Stimulated activated CD4-positive, alpha-beta T cell treated with anti-CD3 and anti-CD28 coated beads, Interleukin-1b, Interleukin-23, amount 100 ng/mL, for 1 hour (primary cell): ENCODE measurements at places on chromosomes 12 and 14.

GRCh38 chr12:64819816-64820402, 4.5 kb upstream of the TBC1D30 start:
- DNase-seq: no peak

DNA sequence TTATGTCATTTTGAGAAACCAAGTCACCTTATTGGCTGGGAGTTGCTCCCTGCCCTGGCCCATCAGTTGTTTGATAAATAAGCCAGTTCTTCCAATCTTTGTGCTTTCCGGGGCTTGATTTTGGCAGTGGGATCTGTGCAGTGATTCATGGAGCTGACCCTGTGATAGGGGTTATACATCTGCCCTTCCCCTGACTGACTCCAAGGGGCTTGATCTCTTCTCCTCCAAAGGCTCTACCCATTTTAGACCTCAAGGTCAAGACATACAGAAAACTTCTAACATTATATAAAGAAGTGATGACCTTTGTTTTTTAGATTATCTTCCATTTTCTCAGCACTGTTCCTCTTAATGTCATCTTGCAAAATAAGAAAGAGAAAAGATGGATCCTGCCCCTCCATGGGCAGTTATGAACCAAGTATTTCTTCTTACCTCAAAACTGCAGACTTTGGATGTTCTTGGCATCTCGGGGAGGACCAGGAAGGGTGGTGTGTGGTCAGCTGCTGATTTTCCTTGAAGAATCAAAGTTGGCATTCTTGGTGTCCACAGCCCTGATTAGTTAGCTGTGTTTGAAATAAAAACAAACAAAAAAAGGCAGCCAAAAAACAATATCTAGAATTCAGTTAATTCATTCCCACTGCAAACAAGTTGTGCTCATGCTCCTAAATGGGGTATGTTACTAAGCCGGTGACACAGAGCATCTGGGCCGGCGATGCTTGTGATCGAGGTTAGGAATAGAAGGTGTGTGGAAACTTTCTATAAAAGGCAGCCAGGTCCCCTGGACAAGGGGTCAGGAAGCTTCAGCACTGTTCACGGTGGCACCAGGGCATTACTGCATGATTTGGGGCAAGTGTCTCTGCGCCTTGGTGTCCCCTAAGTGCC, 120.2 kb downstream of the SAMD4A start:
- no peak for DNase-seq

GRCh38 chr12:51942056-51942455, 9.4 kb upstream of the ACVR1B start:
- DNase-seq: no peak

- DNase-seq: no peak
Observed at GRCh38 chr12:9273276-9273675, 65.1 kb upstream of the PZP start.

GRCh38 chr12:96427269-96427729, 27.1 kb upstream of the CDK17 start:
- no peak for DNase-seq

GRCh38 chr14:88870777-88871176, 46.3 kb downstream of the TTC8 start:
- no peak for DNase-seq

DNA sequence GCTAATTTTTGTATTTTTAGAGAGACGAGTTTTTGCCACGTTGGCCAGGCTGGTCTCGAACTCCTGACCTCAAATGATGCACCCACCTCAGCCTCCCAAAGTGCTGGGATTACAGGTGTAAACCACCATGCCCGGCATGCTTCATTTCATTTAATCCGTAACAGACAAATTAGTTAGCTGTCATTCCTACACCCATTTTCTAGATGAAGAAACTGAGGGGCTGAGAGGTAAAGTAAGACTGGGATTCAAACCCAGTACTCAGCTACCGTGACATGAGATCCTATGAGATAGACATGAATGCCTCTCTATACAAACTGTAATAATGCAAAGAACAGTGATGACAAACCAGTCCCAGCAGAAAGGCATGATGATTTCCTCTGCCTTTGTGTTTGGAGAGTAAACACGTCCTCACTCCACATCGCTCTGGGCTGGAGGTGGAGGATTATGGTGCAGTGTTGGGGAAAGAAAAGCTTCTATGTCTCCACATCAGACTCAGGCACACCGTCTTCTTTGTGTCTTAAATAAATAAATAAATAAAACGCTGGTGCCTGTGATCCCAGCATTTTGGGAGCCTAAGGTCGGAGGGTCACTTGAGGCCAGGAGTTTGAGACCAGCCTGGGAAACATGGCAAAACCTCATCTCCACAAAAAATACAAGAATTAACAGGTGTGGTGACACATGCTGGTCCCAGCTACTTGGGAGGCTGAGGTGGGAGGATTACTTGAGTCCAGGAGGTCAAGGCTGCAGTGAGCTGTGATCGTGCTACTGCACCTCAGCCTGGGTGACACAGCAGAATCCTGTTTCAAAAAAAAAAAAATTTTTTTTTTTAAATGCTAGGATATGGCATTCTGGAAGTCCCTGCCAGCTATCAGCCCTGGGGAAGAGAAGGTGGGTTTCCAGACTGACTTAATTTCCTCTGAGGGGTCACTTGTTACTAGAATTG, 10.5 kb downstream of the VSX2 start:
- DNase-seq: no peak

- DNase-seq: no peak
Observed at GRCh38 chr14:21112255-21112654, 11.4 kb downstream of the TMEM253 start.

DNA sequence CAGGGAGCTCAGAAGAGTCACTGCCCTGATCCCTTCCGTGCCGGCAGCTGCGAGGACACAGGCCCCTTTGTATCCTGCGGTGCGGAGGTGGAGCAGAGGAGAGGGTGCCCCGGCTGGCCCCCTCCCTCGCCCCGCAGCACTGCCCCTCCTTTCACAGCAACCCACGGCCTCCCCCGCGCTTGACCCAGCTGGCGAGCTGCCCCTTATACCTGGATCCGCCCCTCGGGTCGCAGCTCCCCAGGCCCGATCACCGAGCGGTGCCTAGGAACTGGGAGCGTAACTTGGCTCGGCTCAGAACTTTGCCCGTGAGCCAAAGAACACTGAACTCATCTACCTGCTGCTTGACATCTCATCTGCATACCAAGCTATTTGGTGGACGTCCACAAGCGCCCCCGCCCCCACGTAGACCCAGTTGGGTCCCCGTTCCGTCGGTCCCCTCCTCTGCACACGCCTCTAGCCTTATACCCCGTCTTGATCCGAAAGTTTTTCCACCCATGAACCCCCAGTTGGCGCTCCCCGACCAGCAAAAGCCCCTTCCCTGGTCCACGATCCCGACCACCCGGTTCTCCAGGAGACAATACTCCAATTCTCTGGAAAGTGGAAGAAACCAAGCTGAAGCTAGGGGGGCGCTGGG, 697 bp upstream of the DNAJC14 start:
- no peak for DNase-seq

DNA sequence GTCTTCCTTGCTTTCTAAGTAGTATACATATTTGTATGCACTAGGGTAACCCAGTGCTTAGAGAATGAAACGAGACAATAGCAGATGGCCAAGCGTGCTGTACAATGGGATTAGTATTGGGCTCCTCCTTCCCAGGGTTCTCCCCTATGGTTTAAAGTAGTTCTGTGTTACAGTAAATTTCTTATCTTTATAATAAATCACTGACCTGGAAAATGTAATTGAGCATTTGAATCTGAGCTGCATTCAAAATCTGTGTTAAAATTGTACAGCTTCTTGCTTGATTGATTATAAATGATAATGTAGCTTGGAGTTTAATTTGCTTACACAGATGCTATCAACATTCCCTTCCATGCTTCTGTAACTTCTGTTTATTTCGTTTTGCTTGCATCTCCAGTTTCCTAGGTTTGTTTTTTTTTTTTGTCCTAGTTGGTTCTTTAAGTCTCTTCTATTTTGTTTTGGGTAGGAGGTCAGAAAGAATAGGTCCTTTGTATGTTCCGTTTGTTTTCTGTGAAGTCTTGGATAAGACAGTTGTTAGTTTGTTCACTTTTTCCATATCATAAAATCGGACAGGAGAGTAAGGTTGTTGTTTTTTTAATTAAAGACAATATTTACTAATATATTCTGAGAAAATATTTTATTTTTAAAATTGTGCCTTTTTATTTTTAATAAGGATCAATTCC, 171.2 kb downstream of the ERC1 start:
- DNase-seq: no peak

- DNase-seq: no peak
Observed at GRCh38 chr14:81449114-81449513, 49.0 kb upstream of the STON2 start.

DNA sequence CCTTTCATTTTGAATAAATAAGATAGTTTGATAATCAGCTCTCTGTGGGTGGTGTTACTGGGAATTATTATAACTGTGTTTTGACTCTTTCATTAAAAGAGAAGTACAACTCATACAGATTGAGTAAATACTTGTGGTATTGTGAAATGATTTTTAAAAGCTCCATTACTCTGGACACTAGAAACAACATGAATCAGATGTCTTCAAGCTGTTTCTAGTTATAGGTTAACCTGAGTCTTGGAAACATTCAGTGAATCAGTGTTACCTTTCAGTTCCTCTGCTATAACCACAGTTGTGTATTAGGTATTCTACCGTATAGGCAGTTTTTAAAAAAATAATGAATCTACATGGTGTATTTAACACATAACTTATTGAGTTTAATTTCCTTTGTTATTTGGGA, 128.4 kb upstream of the SSTR1 start:
- no peak for DNase-seq

- DNase-seq: no peak
Observed at GRCh38 chr14:94345344-94346064, 22.4 kb upstream of the SERPINA6 start.

GRCh38 chr12:90020881-90021280, 312.2 kb upstream of the ATP2B1 start:
- DNase-seq: no peak

DNA sequence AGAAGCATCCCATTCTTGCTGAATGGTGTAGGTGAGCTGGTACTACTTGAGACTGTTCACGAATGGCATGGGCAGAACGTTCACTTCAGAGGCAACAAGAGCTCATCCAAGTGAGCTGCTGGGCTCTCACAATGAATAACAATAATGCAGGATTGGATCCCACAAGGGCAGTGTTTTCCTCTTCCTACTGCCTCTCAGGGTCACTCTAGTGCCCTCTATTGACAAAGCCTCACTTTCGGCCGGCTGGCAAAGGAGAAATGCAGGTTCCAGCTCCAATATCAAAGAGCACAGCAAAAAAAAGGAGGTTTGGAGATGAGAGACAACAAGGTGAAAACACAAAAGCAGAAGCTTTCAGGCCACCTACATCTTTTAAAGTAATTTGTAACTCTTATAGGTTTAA, 74.6 kb upstream of the MYF6 start:
- DNase-seq: no peak

DNA sequence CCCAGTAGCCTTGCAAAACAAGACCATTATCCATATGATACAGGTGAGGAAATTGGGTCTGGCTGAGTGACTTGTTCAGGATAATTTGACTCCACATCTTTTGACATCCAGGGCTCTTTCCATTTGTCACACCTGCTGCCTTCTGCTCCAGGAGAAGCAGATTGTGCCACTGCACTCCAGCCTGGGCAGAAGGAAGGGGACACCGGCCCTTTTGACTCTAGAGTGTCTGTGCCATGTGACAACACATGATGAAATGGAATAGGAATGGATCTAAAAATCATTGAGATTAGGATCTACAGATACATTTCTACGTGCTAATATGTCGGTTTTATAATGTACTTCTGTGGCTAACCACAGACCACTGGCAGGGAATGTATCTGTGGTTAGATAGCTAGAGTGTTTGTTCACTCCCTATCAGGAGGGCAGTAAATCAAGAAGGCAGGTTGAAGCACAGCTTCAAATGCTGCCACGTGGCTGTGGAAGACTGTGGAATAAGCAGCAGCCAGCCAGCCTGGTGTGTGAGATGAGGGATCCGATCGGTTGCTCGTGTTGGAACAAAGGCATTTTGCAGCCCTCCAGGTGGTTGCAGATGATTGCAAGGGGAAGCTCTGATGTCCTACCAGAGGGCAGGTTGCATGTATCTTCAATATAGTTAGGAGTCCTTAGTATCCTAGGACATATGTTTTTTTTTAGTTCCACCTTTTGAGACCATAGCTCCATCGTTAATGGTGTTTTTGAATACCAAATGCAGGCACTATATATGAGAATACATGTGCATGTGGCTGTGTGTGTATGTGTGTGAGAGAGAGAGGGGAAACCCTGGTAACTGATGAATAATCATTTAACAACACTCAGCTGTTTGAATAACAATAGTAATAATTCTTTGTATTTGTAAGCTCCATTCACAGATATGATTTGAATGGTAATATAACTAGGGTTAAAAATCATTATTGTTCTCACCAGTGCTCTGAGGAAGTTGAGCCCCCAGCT, 28.6 kb downstream of the EML1 start:
- no peak for DNase-seq

GRCh38 chr12:73301530-73301929, 1029.4 kb downstream of the TRHDE start:
- no peak for DNase-seq

DNA sequence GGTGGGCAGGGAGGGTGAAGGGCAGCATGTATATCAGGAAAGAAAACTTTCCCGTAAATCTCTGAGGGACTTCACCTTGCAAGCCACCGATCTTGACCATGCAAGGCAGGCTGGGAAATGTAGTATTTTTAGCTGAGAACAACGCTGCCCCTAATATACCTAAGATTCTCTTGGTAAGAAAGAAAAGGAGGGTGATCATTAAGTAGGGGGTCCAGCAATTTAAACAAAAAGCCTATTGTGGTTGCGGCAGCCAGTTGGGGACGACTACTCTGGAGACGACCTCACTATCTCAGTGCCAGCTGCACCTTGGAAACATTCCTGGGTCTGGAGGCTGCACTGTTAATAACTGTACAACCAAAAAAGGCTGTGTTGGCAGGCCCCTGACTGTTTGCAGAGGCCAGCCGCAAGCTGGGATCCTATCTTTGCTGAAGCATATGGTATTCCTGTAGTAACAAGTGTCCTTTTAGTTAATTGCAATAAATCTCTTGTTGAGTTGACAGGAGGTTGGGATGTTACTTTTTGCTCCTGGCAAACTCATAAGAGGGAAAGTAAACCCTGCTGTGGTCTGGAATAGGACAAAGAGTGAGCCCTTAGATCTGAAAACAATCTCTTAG, 6.4 kb downstream of the APOLD1 start:
- no peak for DNase-seq

DNA sequence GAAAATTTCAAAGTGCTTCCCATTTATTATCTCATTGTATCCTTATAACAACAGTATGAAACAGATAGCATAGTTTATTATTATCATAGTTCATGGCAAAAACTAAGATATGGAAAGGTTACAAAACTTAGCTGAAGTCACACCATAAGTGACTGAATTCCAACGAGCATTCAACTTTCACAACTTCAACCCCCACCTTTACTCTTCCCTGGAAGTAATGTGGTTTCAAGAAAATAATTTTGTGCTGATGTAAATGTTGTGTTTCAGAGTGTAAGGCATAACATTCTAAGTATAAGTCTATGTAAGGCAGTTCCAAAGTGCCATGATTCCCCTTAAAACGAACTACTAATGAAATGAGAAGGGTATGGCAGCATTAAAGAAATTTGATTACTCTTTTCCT, 454.5 kb downstream of the BCAT1 start:
- DNase-seq: no peak

- no peak for DNase-seq
Observed at GRCh38 chr12:47909839-47910465, 5.2 kb upstream of the VDR start.
